ENCODE measurements at places on chromosomes 16 and 17. TPM values are rescaled to one million over a fixed set of nuclear protein-coding genes. Genes with fewer than 3 reads are reported as not detected.

Gene TK2
- 10.3 TPM for total RNA-seq

Gene CRYM
- total RNA-seq, result 3.1 TPM

Gene MBTD1
- 9.5 TPM for total RNA-seq

Gene RBFOX1
- total RNA-seq, result not detected

Gene CCL16
- not detected for total RNA-seq

Gene SLC6A2
- total RNA-seq, result 0.18 TPM

Gene KRT14
- total RNA-seq, result 813 TPM

Gene ATP1B2
- total RNA-seq, result 0.09 TPM

Gene LPCAT2
- 14.8 TPM for total RNA-seq

Gene CCDC144A
- 0.11 TPM for total RNA-seq

Gene BPTF
- 40.9 TPM for total RNA-seq

Gene GUCY2D
- not detected for total RNA-seq

DNA sequence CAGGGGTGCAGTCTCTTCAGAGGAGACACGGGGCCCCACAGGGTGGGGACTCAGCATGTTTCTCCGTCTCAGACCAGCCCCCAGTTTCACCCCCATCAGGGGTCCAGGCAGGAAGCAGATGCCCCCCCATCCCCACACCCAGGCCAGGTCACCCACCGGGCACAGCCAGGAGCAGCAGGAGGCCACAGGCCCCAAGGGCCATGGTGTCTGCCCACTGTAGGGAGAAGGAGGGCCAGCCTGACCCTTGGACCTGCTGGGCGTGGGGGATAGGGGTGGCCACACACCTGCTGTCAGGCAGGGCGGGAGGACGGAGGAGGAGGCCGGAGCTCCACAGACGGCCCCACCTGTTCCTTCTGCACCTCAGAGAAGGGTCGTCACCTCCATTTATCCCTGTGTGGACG lies at the start of gene TPSG1:
Gene TPSG1 (minus strand): TSS at position 218 of the 401 bp plus-strand sequence. CDS start 16 bp downstream, at position 202.
- H3K4me3 ChIP-seq, result no peak within 1 kb of the TSS
- no peaks in the 10 kb centered on the region for H3K4me1 ChIP-seq
- no peaks in the 10 kb centered on the region for H3K36me3 ChIP-seq
- DNase-seq, result no peak
- no peaks in the 10 kb centered on the region for H3K27me3 ChIP-seq

DNA sequence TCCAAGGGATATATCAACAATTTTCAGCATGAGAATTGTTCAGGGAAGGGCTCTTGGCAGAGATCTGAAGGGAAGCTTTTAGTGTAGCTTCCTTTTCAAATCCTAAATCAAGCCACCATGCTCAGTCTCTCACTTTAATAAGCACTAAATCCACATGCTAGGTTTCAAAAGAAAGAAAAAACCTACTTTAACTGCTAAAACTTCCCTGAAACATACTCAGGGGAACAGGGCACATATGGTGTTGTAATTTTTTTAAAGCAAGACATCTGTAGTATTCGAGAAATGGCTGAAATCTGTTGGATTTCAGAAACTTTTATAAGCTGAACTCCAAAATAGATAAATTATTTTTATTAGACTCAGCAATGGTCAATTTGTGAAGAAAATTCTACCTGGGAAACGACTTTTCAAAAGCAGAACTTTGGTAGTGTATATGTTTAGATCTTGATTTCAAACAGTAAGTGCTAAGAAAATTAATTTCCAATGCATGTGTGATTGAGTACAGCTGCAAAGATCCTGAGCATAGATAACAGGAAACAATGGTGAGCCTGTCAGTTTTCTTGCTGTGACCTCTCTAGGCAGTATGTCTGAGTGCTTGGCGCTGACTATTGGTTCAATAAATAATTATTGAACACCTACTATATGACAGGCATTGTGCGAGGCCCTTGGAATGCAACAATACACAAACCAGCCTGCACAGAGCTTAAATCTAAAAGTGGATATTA lies 804.5 kb upstream of the SOX9 start:
- H3K4me3 ChIP-seq, result no peak overlapping the region
- no peaks in the 10 kb centered on the region for H3K27me3 ChIP-seq
- no peak for DNase-seq
- no peak overlapping the region for H3K27ac ChIP-seq

DNA sequence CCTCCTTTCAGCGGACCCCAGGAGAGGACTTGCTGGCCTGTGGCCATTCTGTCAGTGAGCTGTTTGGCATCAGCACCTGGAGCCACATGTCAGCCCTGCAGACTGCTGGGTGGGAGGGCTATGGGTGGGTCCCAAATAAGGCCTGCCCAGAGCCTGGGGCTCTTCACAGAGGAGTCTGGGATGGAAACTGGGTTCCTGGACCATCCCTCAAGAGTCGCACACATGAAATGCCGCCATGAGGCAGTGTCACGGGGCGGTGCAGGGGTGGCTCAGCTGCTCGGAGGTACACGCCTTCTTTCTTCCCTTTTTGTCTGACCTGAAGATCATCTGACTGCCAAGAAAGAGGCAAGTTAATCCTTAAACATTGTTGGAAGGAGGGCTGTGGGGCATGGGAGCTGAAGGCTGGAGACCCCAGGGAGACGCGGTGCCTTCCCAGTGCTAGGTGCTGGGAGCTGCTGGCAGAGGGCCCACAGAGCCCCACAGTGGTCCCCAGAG lies 14.8 kb downstream of the MPRIP start:
- no peak overlapping the region for H3K4me3 ChIP-seq
- H3K27me3 ChIP-seq, result no peaks in the 10 kb centered on the region
- DNase-seq, result no peak
- H3K36me3 ChIP-seq, result peaks cover 26% of the 10 kb centered on the region

- no peak overlapping the region for H3K4me3 ChIP-seq
- H3K27ac ChIP-seq, result no peak overlapping the region
- peaks cover 8% of the 10 kb centered on the region for H3K4me1 ChIP-seq
Observed at GRCh38 chr17:80499961-80500665, 23.7 kb upstream of the NPTX1 start.

- no peak for DNase-seq
- peak overlapping the region; percentile 99 for H3K27ac ChIP-seq
- no peaks in the 10 kb centered on the region for H3K27me3 ChIP-seq
- H3K4me3 ChIP-seq, result peak overlapping the region; percentile 93
- peaks cover 26% of the 10 kb centered on the region for H3K4me1 ChIP-seq
Observed at GRCh38 chr17:64503341-64503740, 2.7 kb downstream of the DDX5 start.

DNA sequence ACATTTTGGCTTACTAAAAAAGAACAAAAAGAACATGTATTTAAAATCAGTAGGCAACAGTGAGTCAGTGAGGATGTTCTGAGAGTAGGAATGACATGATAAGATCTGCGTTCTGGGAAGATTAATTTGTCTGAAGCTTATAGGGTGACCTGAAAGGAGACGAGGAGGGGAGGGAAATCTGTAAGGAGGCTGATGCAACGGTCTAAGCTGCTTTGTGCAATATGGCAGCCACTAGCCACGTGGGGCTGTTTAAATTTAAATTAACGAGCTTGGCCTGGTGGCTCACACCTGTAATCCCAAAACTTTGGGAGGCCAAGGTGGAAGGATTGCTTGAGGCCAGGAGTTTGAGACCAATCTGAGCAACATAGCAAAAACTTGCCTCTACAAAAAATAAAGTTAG lies 181.6 kb upstream of the CACNG3 start:
- no peaks in the 10 kb centered on the region for H3K36me3 ChIP-seq
- no peak overlapping the region for H3K27ac ChIP-seq
- no peak for DNase-seq
- H3K4me1 ChIP-seq, result no peaks in the 10 kb centered on the region
- no peak overlapping the region for H3K4me3 ChIP-seq

DNA sequence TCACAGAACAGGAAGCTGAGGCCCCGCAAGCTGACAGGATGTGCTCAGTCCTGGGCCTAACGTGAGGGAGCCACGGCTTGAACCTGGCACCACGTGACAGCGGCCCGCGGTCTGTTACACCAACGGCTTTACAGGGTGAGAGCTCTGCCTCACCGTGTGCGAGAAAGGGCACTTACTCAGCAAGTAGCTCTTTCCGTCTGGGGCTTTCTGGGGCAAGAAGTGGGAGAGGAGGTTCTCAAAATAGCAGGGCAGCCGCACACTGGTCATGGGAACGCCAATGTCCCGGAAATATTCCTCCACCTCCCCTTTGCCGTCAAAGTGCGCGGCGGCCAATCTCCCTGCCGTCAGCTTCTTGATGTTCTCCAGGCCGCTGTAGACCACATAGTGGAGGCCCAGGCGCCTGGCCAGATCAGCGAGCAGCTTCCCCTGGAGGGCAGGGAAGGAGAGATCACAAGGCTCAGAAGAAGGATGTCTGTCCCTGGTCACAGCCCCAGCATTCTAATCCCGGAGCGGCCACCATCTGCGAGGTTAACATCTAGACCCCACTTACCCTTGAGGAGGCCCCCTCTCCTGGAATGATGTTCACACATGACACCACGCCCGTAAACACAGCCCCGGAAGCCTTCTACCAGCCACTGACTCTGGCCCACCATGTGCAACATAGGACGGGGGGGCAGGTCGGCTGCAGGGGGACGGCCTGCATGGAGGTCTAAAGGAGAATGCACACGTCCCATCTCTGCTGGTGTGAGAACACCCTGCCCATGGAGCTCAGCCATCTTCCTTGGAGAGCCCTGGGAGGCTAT lies 8.2 kb downstream of the NMRAL1 start:
- no peak overlapping the region for H3K27ac ChIP-seq
- H3K27me3 ChIP-seq, result no peaks in the 10 kb centered on the region
- DNase-seq, result no peak
- no peak overlapping the region for H3K4me3 ChIP-seq
- no peaks in the 10 kb centered on the region for H3K36me3 ChIP-seq

DNA sequence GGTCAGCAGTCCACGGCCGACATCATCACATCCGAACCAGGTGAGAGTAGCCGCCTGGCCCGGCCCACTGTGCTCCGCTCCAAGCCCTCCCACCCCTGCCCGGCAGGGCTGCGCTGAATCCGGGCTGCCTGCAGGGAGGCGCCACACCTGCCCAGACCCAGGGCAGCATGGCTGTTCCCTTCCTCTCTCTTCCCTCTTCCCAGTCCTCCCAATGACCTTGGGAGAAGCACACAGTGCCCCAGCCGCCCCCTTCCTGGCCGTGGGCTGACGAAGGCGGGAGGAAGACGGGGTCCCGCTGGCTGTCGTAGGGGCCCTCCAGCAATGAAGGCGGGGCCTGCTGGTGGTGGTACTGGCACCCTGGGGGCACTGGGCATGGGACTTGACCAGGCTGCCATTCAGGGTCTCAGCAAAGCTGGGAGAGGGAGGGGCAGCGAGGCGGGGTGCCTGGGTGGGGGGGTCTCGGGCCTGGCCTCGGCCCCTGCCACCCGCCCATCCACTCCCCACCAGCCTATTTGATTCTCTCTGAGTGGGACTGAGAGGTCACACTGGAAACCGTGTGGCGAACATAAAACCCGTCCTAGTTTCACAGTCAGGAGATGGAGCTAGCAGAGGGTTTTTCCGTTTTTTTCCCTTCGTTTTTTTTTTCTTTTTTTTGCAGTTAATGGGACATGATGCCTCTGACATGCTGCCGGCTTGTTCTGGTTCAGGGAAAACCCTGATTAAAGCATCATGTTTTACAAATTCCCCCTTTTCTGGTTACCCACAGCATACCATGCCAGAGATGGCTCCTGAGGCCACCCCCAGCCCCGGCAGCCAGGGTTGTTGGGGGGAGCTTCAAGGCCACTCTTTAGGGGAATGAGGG lies 50.6 kb downstream of the BAHCC1 start:
- no peak overlapping the region for H3K27ac ChIP-seq
- H3K4me1 ChIP-seq, result no peaks in the 10 kb centered on the region
- H3K27me3 ChIP-seq, result no peaks in the 10 kb centered on the region
- no peak overlapping the region for H3K4me3 ChIP-seq

- peak within 1 kb of the TSS; percentile 73 for H3K4me3 ChIP-seq
- H3K36me3 ChIP-seq, result peaks cover 45% of the 10 kb centered on the region
- no peak for DNase-seq
- H3K4me1 ChIP-seq, result peaks cover 88% of the 10 kb centered on the region
- no peaks in the 10 kb centered on the region for H3K27me3 ChIP-seq
- peak within 1 kb of the TSS; percentile 98 for H3K27ac ChIP-seq
Observed at GRCh38 chr17:81917565-81918332, at the start of gene SIRT7. TSS of gene SIRT7 (minus strand) at chr17:81918176. CDS start at chr17:81918131, 45 bp downstream.

GRCh38 chr17:57890857-57891232 lies 41.0 kb upstream of the MRPS23 start:
- DNase-seq, result no peak
- H3K36me3 ChIP-seq, result no peaks in the 10 kb centered on the region
- H3K27me3 ChIP-seq, result no peaks in the 10 kb centered on the region

- DNase-seq, result no peak
- H3K4me3 ChIP-seq, result no peak within 1 kb of the TSS
- no peaks in the 10 kb centered on the region for H3K36me3 ChIP-seq
- peaks cover 69% of the 10 kb centered on the region for H3K27me3 ChIP-seq
Observed at GRCh38 chr17:48604770-48605329, at the start of gene HOXB6. TSS of gene HOXB6 (minus strand) at chr17:48604986. CDS start at chr17:48598150, 6,836 bp downstream.

- no peaks in the 10 kb centered on the region for H3K27me3 ChIP-seq
- peaks cover 31% of the 10 kb centered on the region for H3K4me1 ChIP-seq
Observed at GRCh38 chr17:75561927-75562603, 25.5 kb upstream of the MYO15B start.

DNA sequence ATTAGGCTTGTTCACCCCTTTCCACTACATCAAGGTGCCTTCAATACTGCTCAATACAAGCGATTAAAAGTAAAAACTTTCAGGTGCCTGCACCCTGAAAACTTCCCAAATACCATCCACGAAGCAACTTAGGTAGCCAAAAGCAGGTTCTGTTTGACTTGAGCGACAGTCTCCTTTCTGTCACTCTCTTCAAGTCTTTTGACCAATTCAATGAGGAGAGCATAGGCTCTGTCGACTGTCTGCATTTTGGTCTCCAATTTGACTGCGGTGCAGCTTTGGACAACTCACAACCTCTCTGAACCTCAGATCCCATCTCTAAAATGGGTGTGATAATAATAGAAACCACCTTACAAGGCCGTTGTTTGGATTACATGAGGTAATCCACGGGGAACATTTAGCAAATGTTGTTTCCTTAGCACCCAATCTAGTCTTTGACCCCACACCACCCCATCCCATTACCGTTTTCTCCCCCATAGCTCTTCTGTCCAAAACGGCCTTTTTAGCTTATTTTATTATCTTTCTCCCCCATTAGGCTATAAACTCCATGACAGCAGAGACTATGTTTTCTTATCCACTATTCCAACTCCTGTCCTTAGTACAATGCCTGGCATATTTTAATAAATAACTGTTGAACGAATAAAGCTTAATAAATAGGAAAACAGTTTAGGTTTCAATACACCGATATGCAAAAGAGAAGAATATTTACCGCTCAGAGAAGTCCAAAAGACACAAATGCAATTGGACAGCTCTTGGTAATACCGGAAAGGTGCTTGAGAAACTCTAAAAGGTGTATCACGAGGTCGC lies 999 bp downstream of the MARF1 start:
- H3K36me3 ChIP-seq, result peaks cover 29% of the 10 kb centered on the region
- peak overlapping the region; percentile 75 for H3K4me3 ChIP-seq
- H3K27me3 ChIP-seq, result no peaks in the 10 kb centered on the region
- DNase-seq, result no peak
- H3K27ac ChIP-seq, result peak overlapping the region; percentile 100
- H3K4me1 ChIP-seq, result peaks cover 39% of the 10 kb centered on the region

GRCh38 chr16:29978564-29979270 lies 5.0 kb downstream of the TAOK2 start:
- peaks cover 43% of the 10 kb centered on the region for H3K36me3 ChIP-seq
- H3K4me1 ChIP-seq, result peaks cover 23% of the 10 kb centered on the region
- H3K4me3 ChIP-seq, result no peak overlapping the region
- no peaks in the 10 kb centered on the region for H3K27me3 ChIP-seq
- H3K27ac ChIP-seq, result no peak overlapping the region

All from esophagus squamous epithelium (tissue), 5 donors.